ENCODE measurements at places on chromosomes 11 and 22.

- no peak for DNase-seq
Observed at GRCh38 chr11:29061452-29061851, 953.3 kb downstream of the METTL15 start.

- no peak for DNase-seq
Observed at GRCh38 chr11:73189723-73190556, 28.1 kb upstream of the P2RY2 start.

DNA sequence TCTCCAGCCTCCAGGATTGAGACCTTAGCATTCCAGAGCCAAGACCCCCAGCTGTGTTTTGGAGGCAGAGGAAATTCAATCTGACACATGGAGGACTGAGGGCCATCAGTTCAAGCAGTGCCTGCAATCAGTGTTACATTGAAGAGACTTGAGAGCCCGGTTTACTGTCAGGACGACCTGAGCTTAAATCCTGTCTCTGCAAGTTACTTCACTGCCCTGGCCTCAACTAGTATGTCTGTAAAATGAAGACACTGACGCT, 35.1 kb downstream of the TRIM29 start:
- no peak for DNase-seq

DNA sequence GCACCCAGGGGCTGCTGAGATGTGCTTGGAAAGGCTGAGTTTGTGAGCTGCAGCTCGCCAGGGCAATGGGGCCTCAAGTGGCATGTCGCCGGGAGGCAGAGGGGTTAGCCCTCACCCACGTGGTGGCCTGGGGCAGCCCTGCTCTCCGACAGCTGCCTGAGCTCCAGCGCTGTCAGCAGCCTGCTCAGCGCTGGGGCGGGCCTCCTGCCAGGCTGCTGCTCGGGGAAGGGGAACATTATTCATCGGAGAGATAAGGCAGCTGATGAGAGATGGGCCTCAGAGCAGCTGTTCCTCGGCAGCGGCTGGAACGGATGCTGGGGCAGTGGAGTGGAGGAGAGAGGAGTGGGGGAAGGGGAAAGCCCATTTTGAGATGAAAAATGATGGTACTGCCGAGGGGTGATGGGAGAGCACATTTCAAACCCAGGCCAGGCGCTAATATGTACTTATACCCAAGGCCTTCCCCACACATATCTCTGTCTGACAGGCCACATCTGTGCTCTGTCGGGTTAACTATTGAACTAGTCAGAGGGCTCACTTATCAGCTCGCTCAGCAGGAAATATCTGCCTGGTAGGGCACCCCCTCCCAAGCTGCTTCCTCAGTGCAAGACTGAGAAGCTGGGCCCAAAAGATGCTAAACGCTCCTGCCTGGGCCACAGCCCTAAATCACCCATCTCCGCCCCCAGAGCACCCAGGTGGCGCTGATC, 79.5 kb downstream of the TIMP3 start:
- DNase-seq = no peak

DNA sequence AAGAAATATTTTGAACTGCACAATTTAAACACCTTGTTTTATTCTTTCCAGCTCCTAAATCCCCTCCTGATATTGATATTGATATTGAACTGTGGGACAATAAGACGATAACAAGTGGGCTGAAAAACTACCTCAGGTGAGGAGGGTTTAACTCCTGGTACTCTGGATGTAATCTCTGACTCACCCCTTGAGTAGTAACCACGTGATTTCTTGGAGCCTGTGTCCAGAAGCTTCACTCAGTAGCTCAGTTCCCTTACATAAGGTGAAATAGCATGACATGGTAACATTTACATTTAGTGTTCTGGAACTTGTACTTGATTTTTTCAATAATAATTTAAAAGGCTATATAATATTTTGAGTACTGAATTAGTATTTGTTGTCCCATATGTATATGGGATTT, 168.0 kb downstream of the PGR start:
- DNase-seq = peak; percentile 17

DNA sequence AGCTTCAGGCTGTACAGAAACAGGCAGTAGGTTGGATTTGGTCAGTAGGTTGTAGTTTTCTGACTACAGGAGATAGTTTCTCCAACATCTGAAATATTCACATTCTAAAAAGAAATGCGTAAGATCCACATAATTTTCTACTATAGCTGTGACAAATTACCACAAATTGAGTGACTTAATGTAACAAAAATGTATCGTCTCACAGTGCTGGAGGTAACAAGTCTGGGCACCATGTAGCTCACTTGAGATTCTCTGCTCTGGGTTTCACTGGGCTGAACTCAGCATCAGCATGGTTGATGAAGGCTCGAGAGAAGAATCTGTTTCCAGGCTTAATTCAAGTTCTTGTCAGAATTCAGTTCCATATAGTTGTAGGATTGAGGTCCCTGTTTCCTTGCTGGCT, 350.9 kb upstream of the CCDC179 start:
- DNase-seq = no peak

DNA sequence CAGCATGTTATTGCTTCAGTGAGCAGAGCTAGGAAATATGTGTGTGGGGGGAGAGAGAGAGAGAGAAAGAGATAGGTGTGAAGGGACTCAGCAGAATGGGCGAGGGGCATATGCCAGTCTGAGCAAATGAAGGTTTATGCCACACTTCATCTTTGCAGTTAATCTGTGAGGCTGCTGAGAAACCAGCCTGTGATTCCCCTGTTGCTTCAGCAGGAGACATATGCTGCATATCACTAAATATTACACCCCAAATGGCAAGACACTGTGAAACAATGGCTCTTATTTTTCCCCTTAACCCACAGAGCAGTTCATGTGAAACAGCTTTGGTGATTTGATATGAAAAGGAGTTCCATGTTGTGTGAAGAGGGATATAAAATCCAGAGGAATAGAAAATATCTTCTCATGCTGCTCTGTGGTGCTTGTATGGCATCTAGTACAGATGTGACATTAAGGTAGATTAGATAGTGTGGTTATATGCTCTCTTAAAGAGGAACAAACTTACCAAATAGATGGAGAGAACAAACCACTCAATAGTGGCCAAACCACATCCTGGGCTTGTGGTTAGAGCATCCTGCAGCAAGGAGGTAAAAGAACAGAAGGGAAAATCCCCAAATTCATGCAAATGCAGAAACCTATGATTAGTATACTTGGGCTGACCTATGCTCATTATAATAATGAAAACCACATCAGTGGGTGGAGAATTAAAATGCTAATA, 864.2 kb downstream of the FAM181B start:
- no peak for DNase-seq

- DNase-seq = no peak
Observed at GRCh38 chr11:38680746-38681145, 2082.7 kb upstream of the RAG2 start.
